Purkinje cell (primary cell): ENCODE measurements at places on chromosomes 1 and 21. TPM values are rescaled to one million over a fixed set of nuclear protein-coding genes. Genes with fewer than 3 reads are reported as not detected.

Gene AIM2
- polyA plus RNA-seq: 0.56 and 2.4 TPM in 2 replicates

Gene FAM72B
- 0.75 and 6.6 TPM in 2 replicates for polyA plus RNA-seq

Gene BATF3
- 17.6 and 18.0 TPM in 2 replicates for polyA plus RNA-seq

Gene PDZK1IP1
- not detected in 2 replicates for polyA plus RNA-seq

Gene RAP1GAP
- polyA plus RNA-seq: 6.6 and 9.3 TPM in 2 replicates

Gene SHISAL2A
- 1.7 TPM in 1 of 2 replicates, not detected in the other for polyA plus RNA-seq

Gene NBL1
- 1.7 and 3.0 TPM in 2 replicates for polyA plus RNA-seq

Gene VWA1
- 0.74 TPM in 1 of 2 replicates, not detected in the other for polyA plus RNA-seq

Gene OR2T35
- not detected in 2 replicates for polyA plus RNA-seq

Gene HSD3B2
- polyA plus RNA-seq: not detected in 2 replicates

Gene SERINC2
- polyA plus RNA-seq: 0.24 and 1.2 TPM in 2 replicates

Gene WNT2B
- 1.3 and 2.2 TPM in 2 replicates for polyA plus RNA-seq

Gene CELA3A
- not detected in 2 replicates for polyA plus RNA-seq

Gene ATP1A4
- polyA plus RNA-seq: not detected in 2 replicates

Gene NUDT4B
- polyA plus RNA-seq: not detected in 2 replicates

Gene ZNF593OS
- polyA plus RNA-seq: not detected in 2 replicates

Gene RNU1-3
- not detected in 2 replicates for polyA plus RNA-seq

Gene C1orf21
- 3.7 and 8.3 TPM in 2 replicates for polyA plus RNA-seq

Gene GJA9
- not detected in 2 replicates for polyA plus RNA-seq

Gene GPR161
- 1.8 and 2.0 TPM in 2 replicates for polyA plus RNA-seq

Gene E2F2
- not detected in 2 replicates for polyA plus RNA-seq
